Skeletal muscle tissue (tissue), 5 donors: ENCODE measurements at places on chromosomes 2 and 18. TPM values are rescaled to one million over a fixed set of nuclear protein-coding genes. Genes with fewer than 3 reads are reported as not detected.

The GALNT3 gene
- 1.0 TPM for total RNA-seq

The GYPC gene
- total RNA-seq: 238 TPM

The NT5DC4 gene
- total RNA-seq: not detected

The SULT1C2 gene
- total RNA-seq: 1.0 TPM

The NLRC4 gene
- total RNA-seq: 1.6 TPM

The SH3RF3 gene
- total RNA-seq: 2.1 TPM

The DOK6 gene
- total RNA-seq: 3.1 TPM

The ST8SIA5 gene
- 2.1 TPM for total RNA-seq
